ENCODE measurements at places on chromosomes 3 and 15. TPM values are rescaled to one million over a fixed set of nuclear protein-coding genes. Genes with fewer than 3 reads are reported as not detected.

GRCh38 chr3:32469151-32469874 is 33.3 kb downstream of the CMTM6 start:
- no peak for DNase-seq

DNA sequence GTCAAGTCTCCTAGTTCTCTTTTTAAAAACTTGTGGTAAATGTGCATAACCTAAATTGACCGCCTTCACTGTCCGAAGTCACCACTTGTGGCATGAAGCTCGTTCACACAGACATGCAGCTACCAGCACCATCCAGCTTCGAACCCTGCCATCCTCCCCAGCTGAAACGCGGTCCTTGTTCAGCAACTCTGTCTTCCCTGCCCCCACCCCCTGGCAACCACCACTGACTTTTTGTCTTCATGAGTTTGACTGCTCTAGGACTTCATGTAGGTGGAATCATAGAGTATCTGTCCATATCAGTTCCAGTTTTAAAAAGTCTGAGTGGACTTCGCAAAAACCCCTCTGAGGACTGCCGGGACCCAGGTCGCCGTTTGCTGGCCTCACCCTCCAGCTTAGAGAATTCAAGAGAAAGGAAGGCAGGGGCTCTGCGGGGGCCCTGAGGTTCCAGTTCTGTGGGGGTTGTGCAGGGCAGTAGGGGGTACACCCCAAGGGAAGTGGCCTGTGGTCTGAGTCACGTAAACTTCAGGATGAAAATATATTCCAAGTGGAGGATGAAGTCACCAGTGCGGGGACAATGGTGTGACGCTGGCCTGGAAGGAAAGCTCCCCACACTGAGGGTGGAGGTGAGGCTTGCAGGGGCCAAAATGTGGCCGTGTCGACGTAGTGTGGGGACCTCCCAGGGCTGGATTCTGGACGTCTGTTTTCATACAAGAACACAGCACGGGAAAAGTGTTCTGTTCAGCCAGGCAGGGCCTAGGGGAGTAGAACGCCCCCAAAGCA is 67.6 kb downstream of the ABTB1 start:
- no peak for DNase-seq

SPESP1 gene
- not detected for total RNA-seq

DNA sequence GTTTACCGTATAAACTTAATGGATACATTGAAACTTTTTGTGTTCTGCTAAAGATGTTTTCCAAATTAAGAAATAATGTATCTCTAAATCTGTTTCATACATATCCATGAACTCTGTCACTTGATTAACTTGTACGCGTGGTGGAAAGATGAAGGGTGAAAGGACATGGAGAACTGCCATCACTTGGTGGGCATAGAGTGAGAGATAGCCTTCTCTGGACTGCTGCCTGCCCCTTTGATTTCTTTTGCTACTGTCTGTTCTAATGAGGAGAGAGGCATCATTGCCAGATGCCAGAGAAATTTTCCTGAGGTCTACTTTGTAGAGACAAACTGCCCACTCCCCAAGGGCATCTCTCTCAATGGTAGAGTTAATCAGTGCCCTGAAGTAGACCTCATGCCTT is 120.5 kb downstream of the SLMAP start:
- DNase-seq, result no peak

DNA sequence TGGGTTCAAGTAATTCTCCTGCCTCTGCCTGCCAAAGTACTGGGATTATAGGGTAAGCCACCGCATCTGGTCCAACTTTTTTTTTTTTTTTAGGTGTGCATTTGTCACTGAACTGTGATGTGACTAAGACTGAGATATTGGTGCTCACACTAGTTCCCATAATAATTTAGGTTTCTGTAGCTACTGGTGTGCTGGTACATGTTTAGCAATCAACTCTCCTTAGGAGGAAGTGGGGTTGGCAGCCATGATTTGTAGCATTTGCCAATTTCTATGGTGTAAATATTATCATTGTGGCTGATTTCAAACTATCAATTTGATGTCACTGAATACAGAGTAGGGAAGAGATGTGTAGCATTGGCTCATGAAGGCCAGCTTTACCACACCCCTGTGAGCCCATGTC is 372.7 kb downstream of the EDEM1 start:
- DNase-seq, result no peak

GRCh38 chr3:186519021-186519658 is 25.0 kb downstream of the CRYGS start:
- peak; percentile 41 for DNase-seq

DNA sequence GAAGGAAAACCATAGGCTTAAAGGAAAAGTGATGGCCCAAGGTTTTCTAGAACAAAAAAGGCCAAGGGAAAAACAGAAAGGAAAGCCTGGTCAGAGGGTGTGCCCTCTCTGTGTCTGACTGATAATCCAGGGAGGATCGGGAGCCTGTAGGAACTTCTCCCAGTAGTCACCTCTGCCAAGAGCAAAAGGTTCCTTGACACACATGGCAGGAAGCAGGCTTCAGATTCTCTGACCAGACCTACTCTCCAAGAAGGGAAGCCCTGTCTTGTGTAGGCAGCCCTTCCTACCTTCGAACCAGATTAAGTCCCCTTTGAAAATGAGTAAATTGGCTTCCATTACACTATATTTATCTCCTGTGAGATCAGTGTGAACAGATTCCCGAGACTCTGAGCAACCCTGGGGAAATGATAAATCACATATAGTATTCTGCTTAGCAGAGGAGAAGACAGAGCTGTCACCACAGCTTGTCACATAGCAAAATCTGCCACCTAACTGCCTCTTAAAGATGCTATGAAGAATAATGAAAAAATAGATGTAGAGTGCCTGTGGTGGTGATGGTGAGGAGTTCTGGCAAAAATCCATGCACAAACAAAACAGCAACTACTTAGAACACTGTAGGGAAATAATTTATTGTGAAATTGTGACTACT is 38.8 kb downstream of the PARP14 start:
- DNase-seq, result no peak

PRKCD gene
- total RNA-seq, result 91.6 TPM

GRCh38 chr3:134652886-134653630 is 2.2 kb upstream of the KY start:
- DNase-seq, result no peak

DNA sequence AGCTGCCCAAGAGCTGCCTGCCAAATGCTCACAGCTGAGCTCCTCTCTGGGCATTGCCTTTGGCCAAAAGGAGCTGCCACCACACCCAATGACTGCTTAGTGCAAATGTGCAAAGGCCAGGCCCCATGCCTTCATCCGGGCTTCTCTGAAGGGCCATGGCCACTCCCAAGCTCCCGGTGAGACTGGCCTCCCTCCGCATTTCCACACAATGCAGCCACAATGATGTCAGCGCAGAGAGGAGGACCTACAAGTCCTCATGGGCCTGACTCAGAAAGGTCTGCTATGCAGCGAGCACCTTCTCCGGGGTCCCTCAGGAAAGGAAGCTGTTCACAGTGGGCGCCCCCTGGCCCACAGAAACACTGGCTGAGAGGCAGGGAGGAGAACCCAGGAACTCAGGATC is 12.7 kb downstream of the OXTR start:
- DNase-seq, result no peak

MGLL gene
- total RNA-seq, result 21.6 TPM

GRCh38 chr15:55834331-55834730 is 91.4 kb upstream of the PRTG start:
- DNase-seq, result no peak

- DNase-seq, result no peak
Measured at GRCh38 chr3:136694321-136694720, 57.9 kb downstream of the STAG1 start.

GOLGA8T gene
- not detected for total RNA-seq

ARPP21 gene
- total RNA-seq, result 1.1 TPM

FETUB gene
- not detected for total RNA-seq

GRCh38 chr3:148657470-148657869 is 40.2 kb upstream of the AGTR1 start:
- DNase-seq, result no peak

- no peak for DNase-seq
Measured at GRCh38 chr3:122513386-122514122, 1.2 kb downstream of the KPNA1 start.

- DNase-seq, result no peak
Measured at GRCh38 chr15:81380203-81380602, 6.2 kb upstream of the TMC3 start.
